ENCODE measurements at places on chromosomes 11 and 22.

GRCh38 chr11:122995526-122995925 lies 13.9 kb upstream of the BSX start:
- DNase-seq: no peak

GRCh38 chr22:19933341-19934241 lies 8.0 kb upstream of the COMT start:
- no peak for DNase-seq

DNA sequence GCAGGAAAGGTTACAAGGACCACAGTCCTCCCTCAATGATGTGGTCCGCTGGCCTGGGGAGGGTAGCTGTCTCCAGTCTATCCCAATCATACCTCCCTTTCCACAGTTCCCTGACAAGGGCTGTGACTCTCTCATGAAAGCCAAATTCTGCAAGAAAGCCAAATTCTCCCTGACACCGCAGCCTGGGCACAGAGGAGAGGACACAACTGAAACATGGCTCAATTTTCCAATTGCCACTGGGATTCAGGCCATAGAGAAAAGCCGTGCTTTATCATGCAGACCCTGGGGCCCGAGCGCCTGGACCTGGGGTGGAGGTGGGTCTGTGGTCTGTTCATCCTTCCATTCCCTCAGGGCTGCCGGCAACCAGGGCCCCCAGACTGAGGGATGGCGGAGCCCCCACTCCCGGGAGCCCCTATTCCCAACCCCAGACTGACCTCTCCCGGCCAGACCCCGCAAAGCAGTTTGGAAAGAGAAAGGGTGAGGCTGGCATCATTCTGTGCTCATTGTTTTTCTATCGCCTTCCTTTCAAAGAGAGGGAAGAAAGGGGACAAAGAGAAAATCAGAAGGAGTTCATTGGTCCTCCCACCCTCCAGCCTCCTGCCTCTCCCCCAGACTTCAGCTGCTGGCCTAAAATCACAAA lies 239.5 kb downstream of the BUD13 start:
- DNase-seq: no peak

GRCh38 chr11:82004537-82005213 lies 729.0 kb downstream of the FAM181B start:
- no peak for DNase-seq

GRCh38 chr11:57481315-57481714 lies 21.0 kb downstream of the RTN4RL2 start:
- DNase-seq: no peak

GRCh38 chr22:26452236-26453016 lies 23.4 kb downstream of the ASPHD2 start:
- DNase-seq: no peak

GRCh38 chr11:60842668-60843600 lies 1.0 kb downstream of the CCDC86 start:
- peak; percentile 27 for DNase-seq

DNA sequence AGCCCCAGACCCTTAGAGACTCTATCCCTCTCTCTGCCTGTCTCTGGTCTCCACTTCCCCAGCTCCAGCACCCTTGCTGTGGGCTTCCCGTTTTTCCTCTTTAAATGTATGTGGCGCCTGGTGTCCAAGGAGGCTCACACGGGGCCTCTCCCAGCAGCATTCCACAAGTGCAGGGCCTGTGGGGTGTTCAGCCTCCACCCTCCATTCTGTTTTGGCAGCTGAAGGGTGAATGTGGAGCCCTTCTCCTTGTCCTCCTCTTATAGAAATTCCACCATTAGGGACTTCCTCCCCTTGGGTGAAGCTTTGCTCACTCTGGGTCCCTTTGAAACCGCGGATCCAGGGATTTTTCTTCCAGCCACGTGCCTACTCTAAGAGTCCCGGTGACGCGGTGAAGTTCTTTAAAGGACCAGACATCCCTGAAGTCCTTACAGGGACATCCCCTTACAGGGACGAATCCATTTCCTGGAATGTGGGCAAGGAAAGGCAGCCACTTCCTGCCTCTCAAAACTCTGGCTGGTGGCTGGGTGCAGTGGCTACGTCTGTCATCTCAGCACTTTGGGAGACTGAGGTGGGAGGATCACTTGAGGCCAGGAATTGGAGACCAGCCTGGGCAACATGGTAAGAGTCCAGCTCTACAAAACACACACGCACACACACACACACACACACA lies 1.6 kb upstream of the TSPAN18 start:
- DNase-seq: no peak

GRCh38 chr11:77151804-77152509 lies 23.9 kb downstream of the MYO7A start:
- DNase-seq: peak; percentile 91

DNA sequence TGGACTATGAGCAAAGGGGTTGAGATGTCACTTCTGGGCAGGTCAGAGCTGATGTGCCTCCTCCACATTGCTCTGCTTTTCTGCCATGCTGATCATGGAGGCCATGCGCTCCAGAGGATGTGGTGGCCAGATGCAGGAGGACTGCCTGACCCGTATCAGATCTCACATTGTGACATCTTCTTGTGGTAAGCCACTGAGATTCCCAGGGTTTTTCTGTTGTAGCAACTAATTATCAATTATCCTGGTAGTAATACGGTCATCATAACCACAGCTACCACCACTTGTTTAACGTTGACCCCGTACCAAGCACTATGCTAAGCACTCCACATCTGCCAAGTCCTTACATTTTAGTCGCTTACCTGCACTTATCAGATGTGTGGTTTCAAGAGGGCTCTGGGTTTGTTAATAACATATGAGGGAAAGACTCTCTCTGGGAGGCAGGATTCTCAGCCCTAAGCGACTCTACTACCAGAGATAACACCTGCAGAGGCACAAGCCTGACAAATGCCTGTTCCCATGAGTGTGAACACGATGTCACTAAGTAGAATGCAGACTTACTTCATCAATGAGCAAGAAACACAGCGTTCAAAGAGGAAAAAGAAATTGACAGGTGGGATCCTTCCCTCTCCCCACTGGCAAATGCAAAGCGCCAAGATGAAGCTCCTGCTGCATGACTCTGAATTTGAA lies 63.6 kb upstream of the TIMP3 start:
- no peak for DNase-seq

- DNase-seq: peak; percentile 64
Measured at GRCh38 chr22:23862103-23862502, 4.4 kb downstream of the SLC2A11 start.

DNA sequence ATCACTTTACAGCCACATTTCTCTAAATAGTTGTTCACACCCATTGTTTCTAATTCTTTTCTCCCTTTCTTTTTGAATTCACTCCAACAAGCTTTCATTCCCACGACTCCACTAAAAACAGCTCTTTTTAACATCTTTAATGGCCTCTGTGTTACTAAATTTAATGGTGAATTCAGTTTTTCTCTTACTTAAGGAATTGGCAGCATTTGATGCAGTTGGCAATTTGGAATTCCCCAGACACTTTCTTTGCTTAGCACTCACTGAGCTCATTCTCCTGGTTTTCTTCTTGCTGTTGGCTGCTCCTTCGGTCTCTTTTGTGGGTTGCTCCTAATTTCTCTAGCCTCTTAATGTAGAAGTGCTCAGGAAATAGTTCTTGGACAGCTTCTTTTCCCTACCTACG lies 40.5 kb upstream of the OR9Q1 start:
- no peak for DNase-seq

GRCh38 chr11:119474682-119475596 lies 52.0 kb upstream of the THY1 start:
- DNase-seq: peak; percentile 74

GRCh38 chr11:23570828-23571227 lies 710.6 kb upstream of the CCDC179 start:
- DNase-seq: no peak

Data from KBM-7 (cell line).